ENCODE measurements at places on chromosomes 12 and 14. TPM values are rescaled to one million over a fixed set of nuclear protein-coding genes. Genes with fewer than 3 reads are reported as not detected.

ALG10B gene
- 7.4 TPM for polyA plus RNA-seq

ATF7 gene
- 32.4 TPM for polyA plus RNA-seq

STX2 gene
- 18.4 TPM for polyA plus RNA-seq

DNA sequence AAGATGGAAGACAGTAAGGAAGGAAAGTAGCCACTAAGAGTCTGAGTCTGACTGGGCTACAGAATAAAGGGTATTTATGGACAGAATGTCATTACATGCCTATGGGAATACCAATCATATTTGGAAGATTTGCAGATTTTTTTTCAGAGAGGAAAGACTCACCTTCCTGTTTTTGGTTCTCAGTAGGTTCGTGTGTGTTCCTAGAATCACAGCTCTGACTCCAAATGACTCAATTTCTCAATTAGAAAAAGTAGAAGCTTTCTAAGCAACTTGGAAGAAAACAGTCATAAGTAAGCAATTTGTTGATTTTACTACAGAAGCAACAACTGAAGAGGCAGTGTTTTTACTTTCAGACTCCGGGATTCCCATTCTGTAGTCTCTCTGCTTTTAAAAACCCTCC lies 15.4 kb upstream of the PAPLN start:
- no peak for DNase-seq
- H3K36me3 ChIP-seq = peaks cover 53% of the 10 kb centered on the region
- H3K4me3 ChIP-seq = no peak overlapping the region
- no peaks in the 10 kb centered on the region for H3K27me3 ChIP-seq
- no peak overlapping the region for H3K27ac ChIP-seq

GRCh38 chr12:120835657-120836056 lies 68.5 kb downstream of the SPPL3 start:
- H3K4me3 ChIP-seq = no peak overlapping the region
- H3K27ac ChIP-seq = no peak overlapping the region
- no peaks in the 10 kb centered on the region for H3K36me3 ChIP-seq
- no peaks in the 10 kb centered on the region for H3K27me3 ChIP-seq

DNA sequence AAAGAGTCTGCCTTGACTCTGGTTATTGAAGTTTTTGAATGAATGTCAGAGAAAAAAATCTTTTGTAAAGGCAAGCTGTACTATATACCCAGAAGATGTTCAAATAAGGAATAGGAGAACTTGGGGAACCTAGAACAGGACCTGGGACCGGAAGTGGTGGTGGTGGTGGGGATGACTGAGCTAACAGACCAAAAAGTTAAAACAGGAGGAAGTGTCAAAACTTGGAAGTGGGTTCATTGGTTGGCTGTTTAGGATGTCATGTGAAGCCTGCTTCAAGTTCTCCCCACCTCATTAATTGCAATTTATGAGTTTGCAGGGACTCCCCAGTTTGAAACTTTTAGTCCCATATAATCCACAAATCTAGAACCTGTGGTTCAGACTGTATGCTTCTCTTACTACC lies 26.2 kb downstream of the PLXNC1 start:
- H3K36me3 ChIP-seq = peaks cover 11% of the 10 kb centered on the region
- no peaks in the 10 kb centered on the region for H3K27me3 ChIP-seq
- no peak overlapping the region for H3K27ac ChIP-seq
- no peak for DNase-seq
- H3K4me1 ChIP-seq = no peaks in the 10 kb centered on the region

DNA sequence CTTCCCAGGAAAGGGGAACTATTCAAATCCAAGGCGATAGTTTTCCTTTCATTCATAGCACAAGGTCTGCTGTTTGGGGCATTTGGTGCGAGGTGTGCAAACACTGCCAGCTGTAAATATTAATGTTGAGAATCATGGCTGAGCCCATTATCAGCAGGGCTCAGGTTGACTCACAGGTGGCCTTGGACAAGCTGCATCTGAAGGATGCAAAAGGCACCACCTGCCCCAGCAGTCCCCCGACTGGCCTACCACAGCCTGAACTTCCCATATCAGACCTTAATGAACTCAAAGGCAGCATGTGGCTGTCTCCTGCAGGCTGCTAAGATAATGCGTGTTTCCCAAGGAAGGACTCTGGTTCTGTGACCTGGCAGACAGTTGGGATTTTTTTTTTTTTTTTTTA lies 93.3 kb upstream of the MAP1LC3B2 start:
- H3K4me3 ChIP-seq = no peak overlapping the region
- no peaks in the 10 kb centered on the region for H3K36me3 ChIP-seq
- no peak overlapping the region for H3K27ac ChIP-seq
- H3K4me1 ChIP-seq = no peaks in the 10 kb centered on the region
- no peaks in the 10 kb centered on the region for H3K27me3 ChIP-seq
